CD8-positive, alpha-beta memory T cell (primary cell): ENCODE measurements at places on chromosomes 7 and 10. TPM values are rescaled to one million over a fixed set of nuclear protein-coding genes. Genes with fewer than 3 reads are reported as not detected.

Gene FIGNL1
- total RNA-seq, result 45.1 TPM

Gene TAF6
- 75.7 TPM for total RNA-seq

Gene BHLHA15
- total RNA-seq, result not detected

Gene CLEC5A
- 0.29 TPM for total RNA-seq

Gene VSIR
- total RNA-seq, result 61.4 TPM

Gene CDK14
- not detected for total RNA-seq

Gene GPR26
- total RNA-seq, result not detected

Gene CYTH3
- 4.9 TPM for total RNA-seq

Gene ZNF138
- total RNA-seq, result 9.5 TPM

Gene NPSR1
- not detected for total RNA-seq

Gene TLX1
- not detected for total RNA-seq

- no peaks in the 10 kb centered on the region for H3K36me3 ChIP-seq
- peaks cover 4% of the 10 kb centered on the region for H3K27me3 ChIP-seq
- DNase-seq, result no peak
- no peak overlapping the region for H3K4me3 ChIP-seq
Measured at GRCh38 chr7:122889116-122889515, 2.9 kb upstream of the CADPS2 start.

- no peak overlapping the region for H3K4me3 ChIP-seq
- H3K27ac ChIP-seq, result no peak overlapping the region
- no peaks in the 10 kb centered on the region for H3K4me1 ChIP-seq
- H3K36me3 ChIP-seq, result no peaks in the 10 kb centered on the region
- H3K27me3 ChIP-seq, result no peaks in the 10 kb centered on the region
Measured at GRCh38 chr10:11907914-11908313, 84.8 kb downstream of the PROSER2 start.

- no peaks in the 10 kb centered on the region for H3K36me3 ChIP-seq
- H3K27me3 ChIP-seq, result no peaks in the 10 kb centered on the region
- no peak overlapping the region for H3K27ac ChIP-seq
- no peak overlapping the region for H3K4me3 ChIP-seq
- no peak for DNase-seq
- no peaks in the 10 kb centered on the region for H3K4me1 ChIP-seq
Measured at GRCh38 chr10:75319274-75319673, 82.3 kb downstream of the ZNF503 start.

DNA sequence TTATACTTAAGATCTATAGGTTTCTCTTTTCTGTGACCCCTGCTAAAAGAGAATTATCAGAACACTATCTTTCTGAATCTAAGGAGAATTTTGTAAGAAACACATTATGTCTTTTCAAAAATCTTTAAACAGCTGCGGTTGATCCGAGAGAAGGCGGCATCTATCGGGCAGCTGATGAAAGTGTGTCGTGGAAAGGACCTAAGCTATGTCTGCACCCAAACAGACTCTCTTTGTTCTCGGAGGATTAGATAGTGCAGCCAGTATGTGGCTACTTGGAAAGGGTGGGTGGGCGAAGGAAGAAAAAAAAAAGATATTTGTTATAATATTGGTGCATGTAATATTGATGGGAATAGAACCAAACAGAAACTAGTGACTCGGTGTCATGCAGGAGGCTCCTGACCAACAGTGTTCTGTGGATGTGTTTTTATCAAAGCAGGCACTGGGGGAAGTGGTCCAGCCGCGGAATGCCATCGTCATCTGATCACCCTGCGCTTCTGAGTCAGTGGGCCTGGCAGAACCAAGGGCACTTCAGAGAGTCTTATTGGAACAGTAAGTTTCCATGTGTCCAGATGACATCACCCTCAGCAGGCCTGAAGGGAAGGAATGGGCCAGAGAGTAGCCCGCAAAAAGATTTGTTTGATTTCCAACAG, 509.7 kb upstream of the AKR1E2 start:
- no peaks in the 10 kb centered on the region for H3K27me3 ChIP-seq
- DNase-seq, result no peak
- no peak overlapping the region for H3K4me3 ChIP-seq
- no peak overlapping the region for H3K27ac ChIP-seq
- H3K4me1 ChIP-seq, result no peaks in the 10 kb centered on the region

- no peak overlapping the region for H3K4me3 ChIP-seq
- no peaks in the 10 kb centered on the region for H3K4me1 ChIP-seq
- no peaks in the 10 kb centered on the region for H3K27me3 ChIP-seq
- DNase-seq, result no peak
- H3K27ac ChIP-seq, result no peak overlapping the region
Measured at GRCh38 chr7:223118-223800, 30.9 kb downstream of the FAM20C start.

- no peak overlapping the region for H3K27ac ChIP-seq
- no peaks in the 10 kb centered on the region for H3K36me3 ChIP-seq
- DNase-seq, result no peak
- H3K27me3 ChIP-seq, result peaks cover 33% of the 10 kb centered on the region
- no peak overlapping the region for H3K4me3 ChIP-seq
Measured at GRCh38 chr7:157688533-157689268, 351.9 kb downstream of the DNAJB6 start.

DNA sequence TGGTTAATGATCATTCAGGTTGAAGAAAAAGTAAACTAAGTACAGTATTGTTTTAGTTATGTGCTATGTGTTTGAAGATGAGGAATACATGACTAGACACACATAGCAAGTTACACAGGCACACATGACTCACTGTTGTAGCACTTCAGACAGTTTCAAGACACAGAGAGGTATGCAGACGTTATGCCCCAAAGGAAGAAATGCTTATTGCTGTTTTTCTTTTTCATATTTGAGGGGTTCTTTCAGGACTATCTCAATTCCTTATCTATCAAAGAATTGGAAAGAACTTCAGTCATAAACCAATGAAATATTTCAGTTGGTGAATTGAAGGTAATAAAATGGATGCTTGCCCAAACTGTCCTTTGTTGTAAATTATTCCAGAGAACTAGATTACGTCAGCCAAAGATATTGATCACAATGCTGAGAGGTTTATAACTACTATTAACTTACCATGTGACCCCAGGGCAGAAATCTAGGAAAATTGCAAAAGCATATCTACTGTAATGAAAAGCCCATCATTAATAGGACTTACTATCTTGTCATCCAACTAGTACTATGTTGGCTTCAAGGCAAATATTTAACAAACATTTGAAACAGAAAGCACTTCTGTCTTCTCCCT, 61.2 kb upstream of the CAPZA2 start:
- no peaks in the 10 kb centered on the region for H3K36me3 ChIP-seq
- H3K27ac ChIP-seq, result no peak overlapping the region
- H3K4me3 ChIP-seq, result no peak overlapping the region

GRCh38 chr10:99854860-99855259, 72.4 kb downstream of the ABCC2 start:
- no peak overlapping the region for H3K27ac ChIP-seq
- no peaks in the 10 kb centered on the region for H3K36me3 ChIP-seq
- DNase-seq, result no peak
- H3K4me1 ChIP-seq, result no peaks in the 10 kb centered on the region
- H3K4me3 ChIP-seq, result no peak overlapping the region

GRCh38 chr10:93509816-93510215, 13.4 kb downstream of the CEP55 start:
- no peaks in the 10 kb centered on the region for H3K4me1 ChIP-seq
- no peak for DNase-seq
- no peaks in the 10 kb centered on the region for H3K36me3 ChIP-seq
- H3K27ac ChIP-seq, result no peak overlapping the region
- no peak overlapping the region for H3K4me3 ChIP-seq

DNA sequence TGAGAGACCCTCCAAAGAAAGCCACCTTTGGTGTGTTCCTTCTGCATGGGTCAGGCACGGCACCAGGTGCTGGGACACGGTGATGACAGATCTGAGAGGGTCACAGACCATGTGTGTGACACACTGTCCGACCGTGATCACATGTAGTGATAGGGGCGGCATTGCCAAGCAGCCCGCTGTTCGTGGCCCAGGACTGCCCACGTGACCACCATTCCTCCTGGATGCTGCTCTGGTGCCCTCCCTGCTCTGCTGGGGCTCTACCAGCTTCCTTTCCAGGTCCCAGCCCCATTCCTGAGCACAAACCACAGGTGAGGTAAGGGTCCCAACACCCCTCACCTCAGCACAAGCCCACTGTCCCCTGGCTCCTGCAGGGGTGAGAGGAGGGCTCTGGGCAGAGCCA, 10.1 kb upstream of the SLC18A3 start:
- H3K36me3 ChIP-seq, result no peaks in the 10 kb centered on the region
- H3K4me1 ChIP-seq, result no peaks in the 10 kb centered on the region
- no peak overlapping the region for H3K4me3 ChIP-seq
- DNase-seq, result no peak

DNA sequence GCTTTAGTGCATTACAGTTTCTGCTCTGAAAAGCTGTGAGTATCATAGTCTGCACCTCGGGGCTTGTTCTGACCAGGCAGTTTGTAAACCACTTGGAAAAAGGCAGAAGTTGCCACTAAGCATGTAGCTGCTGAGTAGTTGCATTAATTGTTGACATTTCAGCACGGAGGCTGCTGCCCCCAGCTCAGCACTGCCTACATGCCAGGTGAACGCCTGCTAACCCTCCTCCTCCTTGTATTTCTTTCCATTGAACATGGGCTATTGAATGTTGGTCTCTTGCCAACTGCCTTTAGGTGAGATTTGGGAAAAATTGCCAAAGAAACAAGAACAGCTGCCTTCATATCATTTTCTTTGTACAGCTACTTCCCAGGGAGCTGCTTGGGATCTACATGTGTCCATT, 164.2 kb downstream of the RAPGEF5 start:
- H3K27me3 ChIP-seq, result no peaks in the 10 kb centered on the region
- H3K4me3 ChIP-seq, result no peak overlapping the region
- no peaks in the 10 kb centered on the region for H3K4me1 ChIP-seq
- no peak overlapping the region for H3K27ac ChIP-seq

DNA sequence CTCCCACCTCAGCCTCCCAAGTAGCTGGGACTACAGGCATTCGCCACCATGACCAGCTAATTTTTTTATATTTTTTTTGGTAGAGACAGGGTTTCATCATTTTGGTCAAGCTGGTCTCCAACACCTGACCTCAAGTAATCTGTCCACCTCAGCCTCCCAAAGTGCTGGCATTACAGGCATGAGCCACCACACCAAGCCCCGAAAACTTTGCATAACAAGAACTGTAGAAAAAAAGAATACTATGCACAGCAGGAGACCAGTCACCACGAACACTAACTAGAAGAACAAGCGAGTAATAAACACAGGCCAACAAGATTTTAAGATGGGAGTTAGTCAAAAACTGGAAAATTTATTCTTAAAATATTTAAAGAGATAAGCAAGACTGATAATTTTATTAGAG, 447.0 kb downstream of the ETV1 start:
- H3K4me3 ChIP-seq, result no peak overlapping the region
- no peaks in the 10 kb centered on the region for H3K27me3 ChIP-seq

DNA sequence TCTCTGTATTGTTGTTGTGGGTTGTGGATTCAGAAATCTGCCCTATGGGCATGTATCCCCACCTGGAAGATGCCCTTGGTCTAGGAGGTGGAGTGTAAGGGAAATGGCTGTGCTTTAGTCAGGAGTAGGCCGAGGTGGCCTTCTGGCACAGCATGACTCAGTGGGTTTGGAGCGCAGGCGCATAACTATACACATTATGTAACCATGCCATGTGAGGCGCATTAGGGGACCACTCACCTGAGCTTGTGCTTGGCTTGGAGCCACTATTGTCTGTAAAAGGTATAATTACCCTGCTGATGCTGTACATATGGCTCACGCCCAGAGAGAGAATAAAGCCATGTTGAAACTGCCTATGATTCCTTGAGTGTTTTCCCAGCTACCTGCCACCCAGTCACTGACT, 20.6 kb upstream of the ADAMTS14 start:
- no peaks in the 10 kb centered on the region for H3K36me3 ChIP-seq
- no peak for DNase-seq

DNA sequence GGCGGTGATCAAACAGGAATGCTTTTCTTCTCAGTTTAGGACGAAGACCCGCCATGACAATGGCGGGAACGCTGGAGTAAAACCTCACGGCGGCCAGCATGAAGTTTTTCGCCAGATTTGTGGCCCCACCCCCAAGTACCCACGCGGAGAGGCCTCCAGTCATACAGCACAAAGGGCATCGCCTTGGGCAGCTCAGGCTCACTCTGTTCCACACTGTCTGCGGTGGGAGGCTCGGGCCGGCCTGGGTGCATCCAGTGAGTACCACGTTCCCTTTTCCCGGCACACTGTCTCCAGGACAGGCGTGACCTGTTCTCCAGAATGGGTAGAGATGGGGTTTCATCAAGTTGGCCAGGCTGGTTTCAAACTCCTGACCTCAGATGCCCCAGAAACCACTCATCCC, 27.3 kb downstream of the ASB13 start:
- no peak overlapping the region for H3K4me3 ChIP-seq
- no peaks in the 10 kb centered on the region for H3K36me3 ChIP-seq
- no peaks in the 10 kb centered on the region for H3K4me1 ChIP-seq
- no peak for DNase-seq
- H3K27ac ChIP-seq, result no peak overlapping the region

DNA sequence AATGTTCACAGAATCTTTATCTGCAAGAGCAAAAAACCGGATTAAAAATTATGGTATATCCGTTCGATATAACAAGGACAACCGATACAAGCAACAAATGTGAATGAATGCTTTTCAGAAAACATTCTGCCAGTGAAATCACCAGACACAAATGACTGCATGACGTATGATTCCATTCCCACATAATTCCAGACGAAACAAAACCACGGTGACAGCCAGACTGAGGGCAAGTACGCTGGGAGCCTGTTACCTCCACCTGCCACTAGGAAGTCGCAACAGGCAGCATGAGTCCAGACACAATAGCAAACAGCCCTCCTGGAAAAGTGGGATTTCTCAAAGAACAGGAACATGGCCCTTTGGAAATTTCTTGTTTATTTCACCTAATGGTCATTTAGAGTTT, 41.7 kb downstream of the MAD1L1 start:
- H3K27ac ChIP-seq, result no peak overlapping the region
- no peak for DNase-seq
- H3K4me3 ChIP-seq, result no peak overlapping the region
- H3K36me3 ChIP-seq, result no peaks in the 10 kb centered on the region
- no peaks in the 10 kb centered on the region for H3K27me3 ChIP-seq

DNA sequence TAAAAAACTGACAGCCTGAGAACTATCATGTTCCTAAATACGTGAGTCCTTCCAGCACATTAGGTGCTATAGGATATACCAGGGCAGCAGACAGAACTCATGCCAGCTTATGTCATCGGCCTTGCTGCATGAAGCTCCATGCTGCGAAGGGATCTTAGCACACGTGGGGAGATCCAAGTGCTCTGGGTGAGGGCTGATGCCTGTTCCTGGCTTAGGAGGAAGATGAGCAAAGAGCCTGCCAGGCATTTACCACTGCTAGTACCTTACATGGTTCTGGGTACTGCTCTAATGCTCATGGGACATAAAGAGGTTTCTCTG, 43.2 kb downstream of the SVIL start:
- H3K27me3 ChIP-seq, result no peaks in the 10 kb centered on the region
- no peaks in the 10 kb centered on the region for H3K36me3 ChIP-seq
- H3K27ac ChIP-seq, result no peak overlapping the region
- peaks cover 5% of the 10 kb centered on the region for H3K4me1 ChIP-seq

GRCh38 chr10:123563994-123564393, 102.2 kb upstream of the GPR26 start:
- H3K36me3 ChIP-seq, result no peaks in the 10 kb centered on the region
- H3K27me3 ChIP-seq, result no peaks in the 10 kb centered on the region
- H3K4me1 ChIP-seq, result no peaks in the 10 kb centered on the region
- DNase-seq, result no peak
- H3K4me3 ChIP-seq, result no peak overlapping the region
- H3K27ac ChIP-seq, result no peak overlapping the region
